Colonic mucosa (tissue), 4 donors: ENCODE measurements at places on chromosomes 2 and 18. TPM values are rescaled to one million over a fixed set of nuclear protein-coding genes. Genes with fewer than 3 reads are reported as not detected.

NEDD4L gene
- 149 TPM for total RNA-seq

KCNIP3 gene
- 1.5 TPM for total RNA-seq

KCNJ3 gene
- total RNA-seq, result 0.32 TPM

DNA sequence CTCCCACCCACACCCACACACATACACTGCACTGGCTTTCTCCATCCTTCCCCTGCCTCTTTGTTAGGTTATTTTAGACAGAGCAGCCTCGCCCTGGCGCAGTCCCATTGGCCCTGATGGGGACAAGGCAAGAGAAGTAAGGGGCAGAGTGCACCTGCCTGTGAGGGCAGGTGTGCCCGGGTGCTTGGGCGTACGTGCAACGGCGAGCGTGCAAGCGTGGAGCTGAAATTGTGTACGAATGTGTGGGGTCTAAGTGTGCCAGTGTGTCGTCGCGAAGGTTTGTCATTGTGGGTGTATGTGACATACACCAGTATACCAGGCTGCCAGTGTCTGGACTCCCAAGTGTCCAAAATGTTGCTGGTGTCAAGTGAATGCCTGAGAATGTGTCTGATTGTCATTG lies 544 bp downstream of the LRATD1 start:
- H3K4me1 ChIP-seq, result no peaks in the 10 kb centered on the region
- H3K27ac ChIP-seq, result peak overlapping the region; percentile 78

DNA sequence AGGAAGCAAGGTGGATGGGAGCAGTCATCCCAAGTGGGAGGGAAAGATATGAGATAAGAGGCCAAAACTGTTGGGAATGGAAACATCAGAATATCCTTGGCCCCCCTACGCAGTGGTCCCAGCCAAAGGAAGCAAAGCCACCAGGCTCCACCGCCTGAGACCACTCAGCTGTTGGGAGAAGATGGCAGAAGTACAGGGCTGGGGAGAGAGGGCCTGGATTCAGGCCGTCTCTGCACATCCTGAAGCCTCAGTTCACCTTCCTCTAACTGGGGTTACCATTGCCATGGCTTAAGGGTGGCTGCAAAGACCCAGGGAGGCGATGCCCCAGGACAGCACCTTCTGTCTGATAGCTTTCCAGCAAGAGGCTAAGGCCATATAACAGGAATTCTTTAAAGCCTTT lies 193.8 kb downstream of the MGAT5 start:
- no peak for DNase-seq
- no peaks in the 10 kb centered on the region for H3K4me1 ChIP-seq
- no peaks in the 10 kb centered on the region for H3K27me3 ChIP-seq
- H3K27ac ChIP-seq, result no peak overlapping the region
- no peak overlapping the region for H3K4me3 ChIP-seq

- H3K27me3 ChIP-seq, result no peaks in the 10 kb centered on the region
- DNase-seq, result no peak
- no peaks in the 10 kb centered on the region for H3K36me3 ChIP-seq
- H3K4me3 ChIP-seq, result no peak overlapping the region
These were observed 16.2 kb downstream of the EPB41L3 start for GRCh38 chr18:5527603-5528002.

DNA sequence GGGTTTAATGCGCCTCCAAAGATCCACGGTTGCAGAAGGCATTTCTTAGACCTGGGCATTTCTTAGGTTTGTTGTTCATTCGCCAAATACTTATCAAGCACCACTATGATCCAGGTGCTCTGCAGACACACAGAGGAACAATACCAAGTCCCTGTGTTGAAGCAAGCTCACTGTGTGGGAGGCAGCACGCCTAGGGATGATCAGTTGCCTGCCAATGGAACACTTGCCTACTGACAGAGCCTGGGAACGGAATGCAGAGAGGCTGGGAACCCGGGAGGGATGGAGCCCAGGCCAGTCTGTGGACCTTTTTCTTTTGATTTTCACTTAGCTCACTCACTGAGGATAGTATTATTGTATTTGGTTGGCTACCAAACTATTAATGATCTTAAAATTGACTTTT lies 1.9 kb upstream of the GRP start:
- H3K4me1 ChIP-seq, result no peaks in the 10 kb centered on the region
- DNase-seq, result no peak
- no peaks in the 10 kb centered on the region for H3K36me3 ChIP-seq
- H3K4me3 ChIP-seq, result no peak overlapping the region
- H3K27me3 ChIP-seq, result peaks cover 17% of the 10 kb centered on the region

- no peak for DNase-seq
- H3K27me3 ChIP-seq, result no peaks in the 10 kb centered on the region
- no peaks in the 10 kb centered on the region for H3K36me3 ChIP-seq
- H3K27ac ChIP-seq, result no peak overlapping the region
These were observed 55.4 kb upstream of the SMAD2 start for GRCh38 chr18:47985866-47986265.

- H3K27ac ChIP-seq, result no peak overlapping the region
- H3K27me3 ChIP-seq, result no peaks in the 10 kb centered on the region
- H3K4me1 ChIP-seq, result no peaks in the 10 kb centered on the region
- no peaks in the 10 kb centered on the region for H3K36me3 ChIP-seq
These were observed 549.6 kb downstream of the FBXO15 start for GRCh38 chr18:73597832-73598615.

- no peak overlapping the region for H3K27ac ChIP-seq
- H3K36me3 ChIP-seq, result no peaks in the 10 kb centered on the region
- no peak overlapping the region for H3K4me3 ChIP-seq
- H3K27me3 ChIP-seq, result no peaks in the 10 kb centered on the region
- H3K4me1 ChIP-seq, result no peaks in the 10 kb centered on the region
- no peak for DNase-seq
These were observed 297.4 kb upstream of the MGAT5 start for GRCh38 chr2:133956434-133956935.

- no peak for DNase-seq
- H3K27me3 ChIP-seq, result no peaks in the 10 kb centered on the region
- no peaks in the 10 kb centered on the region for H3K36me3 ChIP-seq
- no peak overlapping the region for H3K4me3 ChIP-seq
- H3K4me1 ChIP-seq, result no peaks in the 10 kb centered on the region
- no peak overlapping the region for H3K27ac ChIP-seq
These were observed 116.9 kb upstream of the UXS1 start for GRCh38 chr2:106311041-106311370.

GRCh38 chr2:88161446-88162244 lies 8.5 kb upstream of the THNSL2 start:
- DNase-seq, result no peak
- H3K27me3 ChIP-seq, result no peaks in the 10 kb centered on the region
- no peak overlapping the region for H3K4me3 ChIP-seq
- no peaks in the 10 kb centered on the region for H3K4me1 ChIP-seq

DNA sequence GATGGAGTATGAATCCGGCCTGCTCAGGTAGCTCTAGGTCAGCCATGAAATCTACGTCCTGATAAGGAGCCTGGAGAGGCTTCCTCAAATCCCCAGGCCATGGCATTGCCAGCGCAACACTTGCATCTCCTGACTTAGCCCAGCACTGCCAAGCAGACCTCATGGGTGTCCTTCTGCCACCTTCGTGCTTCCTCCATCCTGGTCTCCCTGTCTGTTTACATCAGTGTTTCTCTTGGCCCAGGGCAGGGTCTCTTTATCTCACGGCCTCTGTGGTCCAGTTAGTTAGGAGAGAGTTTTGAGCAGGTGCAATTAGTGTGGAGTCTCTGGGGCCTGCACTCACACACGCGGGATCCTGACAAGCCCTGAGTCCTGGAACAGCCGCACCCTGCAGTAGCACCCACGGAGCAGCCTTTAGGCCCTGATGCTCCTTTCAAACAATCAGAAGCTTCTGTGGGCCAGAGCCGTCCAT lies 193.1 kb upstream of the ARL4C start:
- H3K36me3 ChIP-seq, result no peaks in the 10 kb centered on the region
- no peak overlapping the region for H3K4me3 ChIP-seq
- H3K4me1 ChIP-seq, result no peaks in the 10 kb centered on the region
- H3K27ac ChIP-seq, result no peak overlapping the region

- H3K4me1 ChIP-seq, result no peaks in the 10 kb centered on the region
- H3K36me3 ChIP-seq, result no peaks in the 10 kb centered on the region
- no peak overlapping the region for H3K4me3 ChIP-seq
These were observed 87.2 kb downstream of the LONRF2 start for GRCh38 chr2:100235098-100235497.
